ENCODE measurements at places on chromosomes 7 and 10. TPM values are rescaled to one million over a fixed set of nuclear protein-coding genes. Genes with fewer than 3 reads are reported as not detected.

DNA sequence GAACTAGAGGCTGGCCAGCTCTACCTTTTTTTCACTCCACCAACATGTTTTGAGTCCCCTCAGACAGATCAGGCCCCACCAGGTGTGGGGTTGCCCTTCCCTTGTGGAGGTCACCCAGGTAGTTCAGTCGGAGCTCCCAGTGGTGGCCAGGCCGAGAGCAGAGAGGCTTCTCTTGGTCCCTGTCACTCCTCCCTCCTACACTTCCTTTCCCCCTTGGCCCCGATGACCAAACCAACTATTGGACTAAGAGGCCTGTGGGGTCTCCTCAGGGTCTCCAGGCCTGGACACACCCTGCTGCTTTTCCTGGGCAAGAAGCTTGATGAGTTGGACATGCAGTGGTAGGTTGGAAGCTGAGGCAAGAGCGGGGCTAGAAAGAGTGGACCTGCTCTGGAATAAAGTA, 174.8 kb downstream of the ZNF248 start:
- no peaks in the 10 kb centered on the region for H3K36me3 ChIP-seq
- no peak overlapping the region for H3K4me3 ChIP-seq
- H3K27ac ChIP-seq: no peak overlapping the region
- no peaks in the 10 kb centered on the region for H3K27me3 ChIP-seq
- no peak for DNase-seq
- no peaks in the 10 kb centered on the region for H3K4me1 ChIP-seq

Gene ASB10
- total RNA-seq: not detected

DNA sequence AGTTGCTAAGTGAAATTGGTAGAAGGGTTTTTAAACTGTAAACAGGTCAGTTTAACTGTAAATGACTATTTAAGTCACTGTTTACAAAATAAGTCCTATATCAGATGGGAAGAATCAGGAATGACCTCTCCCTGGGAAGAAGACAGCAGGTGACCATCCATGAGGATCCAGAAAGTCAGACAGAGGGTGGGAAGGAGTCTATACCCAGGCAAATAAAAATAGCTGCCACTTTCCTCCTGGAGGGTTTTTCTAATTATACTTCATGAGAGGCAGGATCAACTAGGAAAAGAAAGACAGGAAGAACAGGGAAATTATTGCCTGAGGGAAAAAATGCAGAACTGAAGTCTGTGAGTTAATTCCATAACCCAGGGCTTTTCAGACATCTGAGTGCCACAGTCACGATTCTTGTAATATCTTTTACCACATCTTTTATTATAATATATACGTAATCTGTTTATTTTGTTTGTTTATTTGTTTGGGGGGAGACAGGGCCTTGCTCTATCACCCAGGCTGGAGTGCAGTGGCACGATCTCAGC, 7.0 kb downstream of the DNTT start:
- H3K4me3 ChIP-seq: no peak overlapping the region
- no peaks in the 10 kb centered on the region for H3K36me3 ChIP-seq
- H3K4me1 ChIP-seq: no peaks in the 10 kb centered on the region
- no peak overlapping the region for H3K27ac ChIP-seq
- DNase-seq: no peak

DNA sequence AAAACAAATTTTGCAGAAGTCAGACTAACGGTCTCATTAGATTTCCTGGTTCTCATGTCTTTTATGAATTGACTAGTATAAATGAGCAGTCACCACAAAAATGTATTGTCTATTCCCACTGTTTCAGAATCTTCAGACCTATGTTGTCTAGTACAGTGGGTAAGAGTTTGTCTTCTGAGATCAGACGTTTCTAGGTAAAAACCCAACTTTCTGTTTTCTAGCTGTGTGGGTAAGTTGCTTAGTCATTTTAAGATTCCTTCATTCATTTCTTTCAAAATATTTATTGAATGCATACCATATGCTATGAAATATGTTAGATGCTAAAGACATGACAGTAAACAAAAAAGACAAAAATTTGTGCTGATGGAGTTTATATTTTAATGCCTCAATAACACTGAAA, 156.3 kb downstream of the POLR1F start:
- no peak overlapping the region for H3K27ac ChIP-seq
- no peaks in the 10 kb centered on the region for H3K36me3 ChIP-seq
- DNase-seq: no peak
- no peak overlapping the region for H3K4me3 ChIP-seq
- H3K27me3 ChIP-seq: no peaks in the 10 kb centered on the region

- H3K27ac ChIP-seq: no peak overlapping the region
- no peaks in the 10 kb centered on the region for H3K4me1 ChIP-seq
- no peaks in the 10 kb centered on the region for H3K27me3 ChIP-seq
Measured at GRCh38 chr10:106559442-106559841, 605.1 kb downstream of the SORCS1 start.

DNA sequence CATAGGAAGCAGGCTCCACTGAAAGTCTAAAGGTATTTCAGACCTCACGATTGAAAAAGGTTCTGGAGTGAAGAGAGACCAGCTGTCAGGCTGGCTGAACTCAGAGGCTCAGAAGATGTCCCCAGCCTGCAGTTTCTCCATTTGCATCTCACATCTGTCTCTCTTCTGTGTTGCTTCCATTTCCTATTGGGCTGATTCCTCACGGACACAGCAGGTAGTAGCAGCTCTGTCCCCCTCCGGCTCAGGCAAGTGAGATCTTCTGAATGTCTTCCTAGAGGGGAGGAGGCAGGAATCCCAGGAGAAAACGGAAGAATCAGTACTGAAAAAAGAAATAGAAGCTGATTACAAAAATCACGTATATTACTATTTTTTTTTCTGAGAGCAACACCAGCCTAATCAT, 274.1 kb upstream of the COBL start:
- no peak overlapping the region for H3K4me3 ChIP-seq
- DNase-seq: no peak
- H3K27me3 ChIP-seq: no peaks in the 10 kb centered on the region
- H3K27ac ChIP-seq: no peak overlapping the region
- no peaks in the 10 kb centered on the region for H3K4me1 ChIP-seq

Gene NUP42
- 56.2 TPM for total RNA-seq

Gene PTPN20
- 26.8 TPM for total RNA-seq

Gene PTPRN2
- 2.8 TPM for total RNA-seq

DNA sequence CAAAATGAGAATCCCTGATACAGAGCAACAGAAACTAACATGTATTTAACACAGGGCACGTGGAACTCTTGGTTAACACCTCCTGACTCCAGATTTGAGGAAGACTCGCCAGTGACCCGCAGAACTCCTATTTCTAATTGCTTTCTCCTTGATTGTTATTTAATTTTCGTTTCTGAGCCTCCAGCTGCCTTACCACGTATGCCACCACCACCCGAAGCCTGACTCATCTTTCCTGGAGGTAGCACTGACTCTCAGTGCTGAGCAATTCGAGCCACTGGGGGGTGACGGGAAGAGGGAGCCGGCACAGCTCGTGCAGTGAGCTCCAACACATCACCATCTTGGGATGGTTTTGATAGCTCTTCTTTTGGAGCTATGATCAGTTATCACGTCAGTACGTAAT, 273.9 kb upstream of the MGMT start:
- no peaks in the 10 kb centered on the region for H3K4me1 ChIP-seq
- no peaks in the 10 kb centered on the region for H3K27me3 ChIP-seq
- no peaks in the 10 kb centered on the region for H3K36me3 ChIP-seq
- no peak overlapping the region for H3K27ac ChIP-seq
- DNase-seq: no peak

Gene ATOH7
- not detected for total RNA-seq

Measured in adrenal gland (tissue), 19 donors.